KBM-7 (cell line): ENCODE measurements at places on chromosomes 5 and 9.

GRCh38 chr5:122301016-122301415 lies 11.0 kb upstream of the SNCAIP start:
- no peak for DNase-seq

- no peak for DNase-seq
These were observed 17.1 kb upstream of the GOLM1 start for GRCh38 chr9:86116425-86116824.

GRCh38 chr9:128094166-128094949 lies 26.3 kb downstream of the SLC25A25 start:
- DNase-seq: peak; percentile 97

DNA sequence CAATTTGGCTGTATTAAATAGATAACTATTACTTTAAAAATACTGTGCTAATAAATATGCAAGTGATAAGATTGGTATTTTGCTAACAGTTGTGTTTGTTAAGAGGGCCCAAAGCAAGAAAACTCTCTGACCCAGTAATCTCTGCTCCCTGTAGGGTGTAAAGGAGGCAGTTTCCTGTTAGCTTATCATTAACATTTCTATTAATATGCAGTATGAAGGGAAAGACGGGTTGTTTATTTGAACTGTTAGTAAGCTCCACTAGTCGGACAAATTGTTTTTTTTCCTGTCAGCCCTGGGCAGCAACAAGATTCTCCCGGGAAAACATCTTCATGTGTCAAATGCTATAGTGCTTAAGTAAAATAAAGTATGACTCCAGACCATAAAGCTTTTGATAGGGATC lies 35.6 kb downstream of the ERP44 start:
- no peak for DNase-seq

DNA sequence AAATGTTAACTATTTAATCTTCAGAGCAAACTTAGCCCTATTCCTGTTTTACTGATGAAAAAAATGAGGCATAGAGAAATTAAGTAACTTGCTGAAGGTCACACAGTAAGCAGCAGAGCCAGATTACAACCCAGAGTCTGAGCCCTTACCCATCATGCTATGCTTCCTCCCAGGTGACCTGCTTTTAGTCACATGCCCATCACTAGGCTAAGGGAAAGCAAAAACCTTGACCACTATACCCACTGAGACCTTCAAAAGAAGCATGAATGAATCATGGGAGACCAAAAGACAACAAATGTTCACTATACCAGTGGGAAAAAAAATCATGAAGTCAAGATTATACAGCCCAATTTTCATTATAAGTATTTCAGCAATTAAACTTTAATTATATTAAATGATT lies 5.3 kb upstream of the HAUS6 start:
- no peak for DNase-seq

GRCh38 chr9:130844044-130844451 lies 9.0 kb downstream of the ABL1 start:
- DNase-seq: no peak
